ENCODE measurements at places on chromosomes 7 and 10.
A peak's percentile ranks its signal among the peaks of the same experiment; 100 is the strongest.

GRCh38 chr10:43079856-43080255 is 3.0 kb downstream of the RET start:
- DNase-seq: no peak

DNA sequence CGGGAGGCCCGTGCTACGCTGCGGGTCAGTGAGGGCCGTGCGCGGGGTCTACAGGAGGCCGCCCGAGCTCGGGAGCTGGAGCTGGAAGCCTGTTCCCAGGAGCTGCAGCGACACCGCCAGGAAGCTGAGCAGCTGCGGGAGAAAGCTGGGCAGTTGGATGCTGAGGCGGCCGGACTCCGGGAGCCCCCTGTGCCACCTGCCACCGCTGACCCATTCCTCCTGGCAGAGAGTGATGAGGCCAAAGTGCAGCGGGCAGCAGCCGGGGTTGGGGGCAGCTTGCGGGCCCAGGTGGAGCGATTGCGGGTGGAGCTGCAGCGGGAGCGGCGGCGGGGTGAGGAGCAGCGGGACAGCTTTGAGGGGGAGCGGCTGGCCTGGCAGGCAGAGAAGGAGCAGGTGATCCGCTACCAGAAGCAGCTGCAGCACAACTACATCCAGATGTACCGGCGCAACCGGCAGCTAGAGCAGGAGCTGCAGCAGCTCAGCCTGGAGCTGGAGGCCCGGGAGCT is 7.0 kb downstream of the LZTS2 start:
- no peak for DNase-seq

DNA sequence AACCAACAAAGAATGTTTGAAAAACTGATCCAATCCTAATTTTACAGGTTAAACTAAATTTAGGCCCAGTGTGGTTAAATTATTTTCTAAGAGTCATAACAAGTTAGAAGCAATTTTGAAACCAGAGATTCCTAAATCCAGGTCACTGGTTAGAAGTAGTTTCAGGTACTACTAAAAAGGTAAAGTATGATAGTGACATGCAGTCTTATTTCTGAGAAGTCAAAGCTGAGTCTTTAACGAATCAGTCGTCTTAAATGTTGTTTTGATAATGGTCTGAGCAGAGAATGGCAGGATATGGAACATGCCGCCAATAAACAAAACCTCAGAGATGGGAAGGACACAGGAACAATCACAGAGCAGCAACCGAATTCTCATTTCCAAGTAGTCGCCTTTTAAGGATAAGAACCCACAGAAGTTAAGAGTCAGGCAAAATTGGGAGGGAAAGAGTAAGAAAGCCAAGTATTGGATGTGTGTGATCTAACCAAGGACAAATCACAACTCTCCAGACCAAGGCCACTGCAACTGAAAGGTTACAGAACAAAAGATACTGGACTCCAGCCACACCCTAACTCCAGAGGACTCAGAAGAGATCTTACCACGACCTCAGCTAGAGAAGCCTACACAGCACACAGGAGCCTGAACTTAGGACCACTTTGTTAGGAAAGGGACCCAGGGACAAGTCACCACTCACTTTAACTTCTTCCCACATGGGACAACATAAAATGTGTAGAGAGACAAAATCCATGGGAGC is 19.7 kb downstream of the TMEM243 start:
- DNase-seq: no peak

DNA sequence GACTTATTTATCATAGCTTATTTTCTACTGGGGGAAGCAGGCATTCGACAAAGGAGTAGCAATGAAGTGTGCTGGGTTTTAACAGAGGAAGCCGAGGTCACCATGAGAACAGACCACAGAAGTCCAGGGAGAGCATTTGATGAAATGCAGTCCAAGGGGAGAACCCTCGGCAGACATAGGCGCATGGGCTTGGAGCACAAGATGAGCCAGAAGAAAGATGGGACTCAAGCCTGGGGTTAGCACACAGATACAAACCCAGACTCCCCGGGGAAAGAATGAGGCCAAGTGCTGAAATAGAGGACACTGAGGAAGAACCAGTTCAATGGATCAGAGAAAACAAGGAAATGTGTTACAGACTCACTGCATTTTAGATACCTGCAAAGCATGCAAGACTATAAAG is 209.5 kb downstream of the FAM107B start:
- no peak for DNase-seq

DNA sequence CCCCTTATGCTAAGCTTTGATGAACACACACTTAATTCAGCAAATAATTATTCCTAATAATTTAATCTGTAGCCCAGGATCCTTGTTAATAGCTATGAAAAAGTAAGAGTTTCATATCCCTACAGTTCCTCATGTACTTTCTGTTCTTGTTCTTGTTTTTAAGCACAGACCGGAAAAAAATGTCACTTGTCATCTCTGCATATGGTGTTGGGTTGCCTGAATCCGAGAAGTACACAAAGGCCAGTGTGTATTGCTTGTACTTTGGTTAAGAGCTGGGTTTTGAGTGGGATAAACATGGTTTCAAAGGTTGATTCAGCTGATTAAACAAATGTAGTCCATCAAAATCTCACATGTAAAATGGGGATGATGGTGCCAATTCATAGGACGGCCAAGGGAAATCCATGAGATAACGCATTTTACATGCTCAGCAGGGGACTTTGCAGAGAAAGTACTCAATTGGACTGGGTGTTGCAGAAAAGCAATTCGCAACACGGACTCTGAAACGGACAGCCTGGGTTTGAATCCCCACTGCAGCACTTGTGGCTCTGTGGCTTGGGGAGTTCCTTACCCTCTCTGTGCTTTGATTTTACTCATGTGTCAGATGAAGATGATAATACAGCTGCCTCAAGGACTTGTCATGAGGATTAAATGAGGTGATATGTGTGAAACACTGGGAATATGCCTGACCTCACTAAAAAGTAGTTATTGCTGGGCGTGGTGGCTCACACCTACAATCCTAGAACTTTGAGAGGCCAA is 71.7 kb downstream of the MAP3K8 start:
- DNase-seq: no peak

DNA sequence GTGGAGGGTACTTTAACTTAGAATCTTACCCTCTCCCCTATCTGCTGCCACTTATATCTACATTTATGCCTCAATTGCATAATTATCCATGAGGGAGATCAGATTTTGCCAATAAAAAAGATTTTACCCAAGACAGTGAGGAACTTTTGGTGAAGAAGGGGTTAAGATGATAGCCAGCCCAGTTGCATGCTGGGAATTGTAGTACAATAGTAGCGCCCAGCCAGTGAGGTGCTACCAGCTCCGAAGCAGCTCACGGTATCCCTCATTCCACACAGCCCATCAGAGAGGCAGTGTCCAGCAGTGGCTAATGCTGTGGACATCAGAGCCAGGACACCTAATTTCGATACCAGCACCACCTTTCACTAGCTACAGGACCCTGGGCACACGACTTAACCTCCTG is 5.9 kb upstream of the LGI1 start:
- no peak for DNase-seq

GRCh38 chr7:23469961-23470250 is 385 bp downstream of the IGF2BP3 start:
- DNase-seq: no peak

GRCh38 chr7:43808410-43808809 is 49.9 kb downstream of the BLVRA start:
- no peak for DNase-seq

- DNase-seq: no peak
Measured at GRCh38 chr10:95414844-95415485, 124.2 kb upstream of the PDLIM1 start.

- no peak for DNase-seq
Measured at GRCh38 chr10:5406918-5407317, 2.3 kb upstream of the TUBAL3 start.

GRCh38 chr10:102565793-102566192 is 62.0 kb downstream of the SUFU start:
- no peak for DNase-seq

- DNase-seq: no peak
Measured at GRCh38 chr7:158827411-158828132, 1.7 kb downstream of the ESYT2 start.

DNA sequence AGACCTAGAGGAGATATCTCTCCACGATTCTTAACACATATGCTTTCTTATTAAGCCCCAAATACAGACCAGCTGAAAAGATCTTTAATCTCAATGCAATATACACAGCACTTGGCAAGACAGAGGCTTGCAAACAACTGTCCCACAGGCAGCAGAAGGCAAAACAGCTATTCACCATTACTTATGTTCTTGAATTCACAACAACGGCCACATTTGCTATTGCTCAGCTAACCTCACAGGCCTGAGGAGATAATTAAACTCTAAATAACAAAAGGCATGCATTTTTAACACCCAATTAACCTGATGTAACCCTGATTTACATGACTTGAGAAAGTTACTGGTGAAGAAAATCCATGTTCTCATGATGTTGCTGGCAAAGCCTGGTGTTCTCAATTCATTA is 216.4 kb downstream of the CRPPA start:
- no peak for DNase-seq

DNA sequence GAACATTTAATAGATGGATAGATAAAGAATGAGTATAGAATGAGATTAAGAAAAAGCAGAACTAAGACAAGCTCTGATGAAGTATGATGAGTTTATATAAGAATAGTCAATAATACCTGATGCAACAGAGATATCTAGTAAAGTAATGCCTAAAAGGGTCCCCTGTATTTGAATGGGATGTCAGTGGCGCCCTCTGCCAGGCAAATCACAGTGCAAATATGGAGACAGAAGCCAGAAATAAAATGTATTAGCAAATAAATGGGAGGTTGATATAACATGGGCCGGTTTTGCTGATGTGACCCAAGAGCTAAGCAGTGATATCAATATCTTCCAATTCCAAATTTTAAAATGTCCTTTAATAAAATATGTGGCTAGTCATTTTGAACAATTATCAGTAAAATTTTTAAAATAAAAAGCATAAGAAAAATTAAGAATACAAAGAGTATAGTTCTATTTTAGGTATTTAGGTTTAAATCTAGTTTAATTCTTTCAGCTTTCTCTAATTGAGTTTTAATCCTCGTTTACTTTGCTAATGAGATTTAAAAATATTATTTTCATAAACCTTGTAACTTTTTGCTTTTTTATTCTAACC is 62.6 kb downstream of the ADK start:
- DNase-seq: peak; percentile 11

DNA sequence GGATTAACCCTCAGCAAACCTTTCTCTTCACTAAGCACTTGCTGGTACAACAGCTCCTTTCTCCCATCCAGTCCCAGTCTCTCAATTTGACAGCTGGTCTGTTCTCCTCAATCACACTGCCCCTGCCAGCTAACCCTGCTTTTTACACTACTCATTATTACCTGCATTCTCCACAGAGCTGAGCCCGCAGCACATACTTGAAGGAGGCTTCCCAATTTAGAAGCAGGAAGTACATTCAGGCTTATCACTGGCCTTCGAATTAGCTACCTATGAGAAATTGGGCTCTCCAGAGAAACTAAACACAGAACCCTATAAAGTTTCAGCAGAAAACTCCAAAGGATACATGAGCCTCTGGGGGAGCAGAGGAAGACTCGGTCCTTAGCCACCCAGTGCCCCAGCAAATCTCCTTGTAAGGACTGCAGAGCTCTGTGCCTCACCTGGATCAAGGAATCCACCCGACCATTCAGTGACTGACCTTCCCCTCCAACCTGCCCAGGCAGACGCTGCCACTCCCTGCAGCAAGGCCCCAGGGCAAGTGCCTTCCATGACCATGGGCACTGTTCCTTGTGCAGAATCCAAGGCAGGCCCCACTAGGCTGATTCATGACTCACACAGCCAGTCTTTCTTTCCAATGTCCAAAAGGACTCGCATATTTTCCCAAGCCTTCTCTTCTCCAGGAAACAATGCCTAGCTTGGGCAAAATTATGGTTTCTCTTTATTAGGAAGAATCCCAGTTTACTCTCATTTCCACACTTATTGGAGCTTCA is 68.0 kb downstream of the VOPP1 start:
- no peak for DNase-seq

DNA sequence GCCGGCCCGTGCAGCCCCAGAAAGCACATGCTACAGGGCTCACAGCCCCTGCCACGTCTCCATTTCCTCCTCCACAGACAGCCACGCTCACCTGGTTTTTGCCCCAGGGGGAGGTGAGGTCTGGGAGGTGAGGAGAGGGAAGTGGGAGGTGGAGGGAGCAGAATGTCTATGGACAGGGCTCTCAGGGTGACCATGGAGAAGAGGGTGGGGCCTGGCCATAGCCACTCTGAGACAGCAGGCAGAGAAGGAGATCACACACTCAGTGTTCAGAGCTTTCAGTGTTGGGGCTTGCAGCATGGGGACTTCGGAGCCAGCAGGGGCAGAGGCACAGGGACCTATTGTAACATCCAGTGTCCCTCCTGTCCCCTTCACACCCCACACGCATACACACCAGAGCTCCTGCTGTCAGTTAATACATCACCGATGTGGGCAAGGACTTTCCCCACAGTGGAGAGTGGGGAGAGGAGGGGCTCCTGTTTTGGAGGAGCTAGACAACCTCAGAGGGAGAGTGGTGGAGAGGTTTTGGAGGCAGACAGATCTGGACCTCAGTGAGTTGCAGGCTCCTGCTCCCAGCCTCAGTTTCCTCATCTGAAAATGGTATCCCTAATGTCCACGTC is 14.4 kb downstream of the WDFY4 start:
- no peak for DNase-seq
